ENCODE measurements at places on chromosomes 5 and 9.

DNA sequence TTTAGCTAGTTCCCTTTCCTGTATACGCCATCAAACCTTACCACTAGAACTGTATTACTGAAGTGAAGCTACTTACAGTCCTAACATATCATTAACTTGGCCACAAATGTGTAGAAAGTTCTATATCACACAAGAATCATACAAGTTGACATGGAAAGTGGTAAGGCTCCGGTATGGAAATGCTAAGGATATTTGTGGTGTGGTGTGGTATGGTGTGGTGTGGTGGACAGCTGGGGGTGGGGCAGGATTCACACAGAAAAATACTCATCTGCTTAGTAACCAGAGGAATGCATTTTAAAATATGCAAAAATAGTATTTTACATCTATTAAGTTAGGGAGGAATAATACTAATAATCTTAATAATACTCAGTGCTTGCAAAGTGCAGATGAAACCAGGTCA lies 69.4 kb downstream of the TRPC7 start:
- no peak for DNase-seq

DNA sequence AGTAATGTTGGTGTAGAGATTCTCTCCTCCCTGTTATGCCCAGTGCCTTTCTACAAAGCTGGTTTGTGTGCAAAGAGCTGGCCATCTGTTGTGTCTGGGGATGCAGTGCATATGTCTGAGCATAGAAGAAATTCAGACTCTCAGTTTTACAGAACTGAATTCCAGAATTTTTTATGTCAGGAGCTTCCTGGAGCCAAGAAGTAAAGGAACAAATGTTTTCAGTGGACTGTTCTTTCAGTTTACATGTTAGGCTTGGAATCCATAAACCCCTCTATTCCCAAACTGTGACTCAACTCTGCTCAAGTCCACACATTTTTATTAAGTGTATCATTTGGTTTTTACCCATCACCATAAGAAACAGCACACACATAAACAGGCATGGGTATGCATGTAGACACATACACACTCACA lies 366.0 kb downstream of the BRINP1 start:
- DNase-seq = no peak

DNA sequence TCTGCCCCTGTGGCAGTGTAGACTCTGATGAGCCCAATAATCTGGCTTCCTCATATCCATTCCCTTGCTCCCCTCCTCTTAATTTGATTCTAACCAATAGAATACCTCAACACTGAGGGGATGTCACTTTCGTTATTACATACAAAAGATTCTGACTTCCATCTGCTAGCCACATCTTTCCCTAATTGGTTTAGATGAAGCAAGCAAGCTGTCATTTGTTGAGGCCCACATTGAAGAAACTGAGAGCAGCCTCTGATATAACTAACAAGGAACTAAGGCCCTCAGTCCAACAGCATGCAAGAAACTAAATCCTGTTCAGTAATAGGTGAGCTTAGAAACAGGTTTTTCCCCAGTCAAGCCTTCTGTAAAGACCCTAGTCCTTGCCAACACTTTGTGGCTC lies 5.8 kb downstream of the ADAMTS6 start:
- DNase-seq = no peak

DNA sequence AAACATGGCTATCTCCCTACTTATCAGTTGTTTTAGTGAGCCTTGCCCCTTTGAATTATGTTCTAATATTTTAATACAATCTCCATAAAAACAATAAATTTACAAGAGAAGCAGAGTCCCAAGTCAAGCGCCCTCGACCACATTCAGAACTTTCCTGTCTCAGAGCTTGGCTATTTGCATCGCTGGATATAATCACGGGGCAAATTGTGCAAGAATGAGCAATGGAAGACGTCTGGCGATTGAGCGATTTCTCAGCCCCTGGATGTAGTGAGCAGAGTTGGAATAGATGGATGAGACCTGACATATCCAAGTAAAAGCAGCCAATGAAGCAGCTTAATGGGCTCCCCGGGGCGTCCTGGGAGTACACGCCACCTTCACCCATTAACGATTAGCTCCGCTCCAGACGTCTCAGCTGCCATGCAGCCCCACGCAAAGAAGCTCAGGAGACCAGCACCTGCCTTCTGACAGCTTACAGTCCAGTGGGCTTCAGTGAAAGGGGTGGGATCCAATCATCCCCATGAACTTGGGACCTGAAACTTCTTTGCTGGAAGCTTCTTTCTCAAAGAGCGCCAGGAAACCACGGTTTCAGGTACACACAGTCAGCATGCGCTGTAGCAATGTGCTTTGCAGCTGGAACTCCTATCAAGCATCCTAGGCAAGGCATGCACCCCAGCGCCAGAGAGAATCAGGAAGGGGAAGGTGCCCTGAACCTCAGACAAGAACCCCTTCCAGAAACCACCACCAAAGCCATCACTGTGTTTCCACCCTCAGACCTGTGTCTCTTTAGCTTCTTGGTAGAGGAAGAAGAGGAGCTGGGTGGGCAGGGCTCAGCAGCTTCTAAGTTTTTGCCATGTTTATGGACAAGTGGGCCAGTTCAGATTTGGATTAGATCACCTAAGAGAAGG lies 92.0 kb upstream of the IRX4 start:
- no peak for DNase-seq

GRCh38 chr9:1717882-1718281 lies 297.3 kb upstream of the SMARCA2 start:
- no peak for DNase-seq

- peak; percentile 53 for DNase-seq
Measured at GRCh38 chr5:41794471-41794870, 75.8 kb downstream of the OXCT1 start.

DNA sequence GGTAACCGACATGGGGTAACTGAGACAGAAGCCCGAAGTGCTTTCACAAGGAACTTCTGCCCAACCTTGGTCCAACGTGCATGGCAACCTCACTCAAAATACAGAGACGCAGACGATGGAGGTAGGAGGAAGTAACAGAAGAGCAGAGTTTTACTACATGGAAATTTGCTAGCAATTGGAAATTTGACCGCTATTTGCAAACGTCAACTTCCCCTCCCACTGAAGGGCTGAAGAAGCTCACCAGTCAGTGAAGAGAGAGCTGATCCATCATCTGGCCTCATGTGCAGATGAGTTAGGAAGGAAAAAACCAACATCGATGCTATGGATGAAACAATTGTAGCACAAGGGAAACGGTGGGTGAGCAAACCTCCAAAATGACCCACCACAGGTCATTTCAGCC lies 196.7 kb downstream of the RGS3 start:
- DNase-seq = no peak

- DNase-seq = no peak
Measured at GRCh38 chr9:87803623-87804345, 77.9 kb downstream of the CTSL start.

DNA sequence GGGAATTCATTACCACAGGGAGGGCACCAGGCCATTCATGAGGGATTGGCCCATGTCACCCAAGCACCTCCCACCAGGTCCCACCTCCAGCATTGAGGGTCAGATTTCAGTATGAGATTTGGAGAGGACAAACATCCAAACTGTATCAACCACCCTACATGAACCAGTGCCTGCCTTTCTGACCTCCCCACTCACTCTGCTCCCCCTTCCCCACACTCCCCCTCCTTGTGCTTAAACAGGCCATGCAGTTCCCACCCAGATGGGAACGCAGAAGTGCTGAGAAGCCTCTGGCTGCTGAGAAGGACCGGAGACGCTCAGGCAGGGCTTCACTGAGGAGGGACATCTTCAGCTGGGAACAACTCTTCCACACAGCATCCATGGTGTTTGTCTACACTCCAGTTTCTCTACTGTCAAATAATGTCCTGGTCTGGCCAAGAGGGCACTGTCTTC lies 30.0 kb upstream of the ADAMTS2 start:
- DNase-seq = peak; percentile 3

- DNase-seq = peak; percentile 64
Measured at GRCh38 chr9:36748322-36748899, 175.7 kb downstream of the MELK start.

GRCh38 chr5:171436804-171437285 lies 17.4 kb downstream of the FGF18 start:
- DNase-seq = no peak

- no peak for DNase-seq
Measured at GRCh38 chr5:67672636-67673035, 476.0 kb upstream of the CD180 start.

DNA sequence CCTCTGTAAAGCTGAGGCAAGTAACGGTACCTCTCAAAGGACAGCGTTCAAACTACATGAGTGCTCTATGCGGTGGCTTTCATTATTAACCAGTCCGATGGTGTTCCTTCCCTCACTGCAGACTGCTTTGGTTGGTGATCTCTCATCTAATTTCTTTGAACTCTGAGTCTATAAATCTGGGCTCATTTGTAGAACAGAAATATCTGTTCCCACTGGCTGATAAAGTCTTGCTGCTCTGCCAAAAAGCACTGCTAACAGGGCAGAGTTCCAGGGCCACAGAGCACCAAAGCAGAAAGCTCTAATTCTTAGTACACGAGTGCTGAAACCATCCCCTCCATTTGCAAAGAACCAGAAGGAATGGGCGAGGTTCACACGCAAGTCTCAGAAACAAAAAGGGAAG lies 81.9 kb downstream of the MED27 start:
- DNase-seq = no peak

GRCh38 chr9:86242071-86242470 lies 17.4 kb downstream of the C9orf153 start:
- peak; percentile 11 for DNase-seq
